ENCODE measurements at places on chromosomes 3 and 15. TPM values are rescaled to one million over a fixed set of nuclear protein-coding genes. Genes with fewer than 3 reads are reported as not detected.

DNA sequence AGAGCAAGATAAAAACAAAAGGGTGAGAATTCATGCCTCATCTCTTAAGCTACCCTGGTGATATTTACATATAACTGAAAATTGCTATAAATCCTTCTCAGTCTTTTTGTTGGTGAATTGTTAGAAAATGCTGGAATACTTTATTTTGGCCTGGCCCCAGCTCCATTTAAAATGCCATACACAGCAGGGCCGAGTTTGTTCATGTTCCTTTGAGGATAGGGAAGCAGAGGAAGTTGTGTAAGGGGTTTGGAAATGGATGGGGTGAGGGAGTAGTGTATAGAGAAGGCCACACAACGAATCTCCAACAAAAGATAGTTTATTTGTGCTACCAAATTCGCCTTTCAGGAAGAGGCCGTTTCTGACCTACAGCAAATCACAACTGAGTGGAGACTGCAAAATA lies 78.6 kb upstream of the ADAMTS9 start:
- DNase-seq = no peak

DNA sequence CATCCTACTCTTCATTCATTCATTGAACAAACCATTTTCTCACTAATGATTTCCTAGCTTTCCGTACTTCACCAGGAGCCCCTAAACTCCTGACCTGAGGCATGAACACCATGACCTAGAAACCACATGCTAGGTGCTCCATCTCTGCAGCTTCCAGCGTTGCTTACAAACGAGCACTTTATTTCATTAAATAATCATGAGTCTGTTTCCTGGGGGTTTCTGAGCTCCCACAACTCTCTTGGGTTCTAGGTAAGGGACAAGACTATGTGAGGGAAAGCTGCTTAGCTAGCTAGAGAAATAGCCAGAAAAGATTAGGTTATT lies 1.3 kb downstream of the MAP2K1 start:
- DNase-seq = no peak

GRCh38 chr3:123344175-123344906 lies 104.5 kb downstream of the ADCY5 start:
- DNase-seq = no peak

Gene TAGLN3
- polyA plus RNA-seq = 2.2 TPM

Gene ZNF280D
- 17.6 TPM for polyA plus RNA-seq

Measured in AG04450 (cell line).